ENCODE measurements at places on chromosomes 13 and 19.

DNA sequence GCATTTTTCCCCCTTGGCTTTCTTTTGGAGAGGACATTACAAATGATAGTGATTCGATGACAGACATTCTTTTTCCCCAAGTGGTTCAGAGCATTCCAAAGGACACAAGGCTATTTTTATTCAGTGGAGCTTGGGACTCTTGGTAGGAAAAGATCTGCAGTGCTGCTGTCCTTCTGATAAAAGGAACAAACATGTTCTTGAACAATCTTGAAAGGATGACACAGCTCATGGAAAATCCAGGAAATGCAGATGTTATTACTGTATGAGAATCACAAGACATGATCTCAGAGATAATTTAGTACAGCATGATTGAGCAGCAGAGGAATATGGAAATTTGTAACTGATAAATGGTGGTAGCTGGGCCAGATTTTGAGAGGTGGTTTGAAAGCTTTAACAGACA is 96.2 kb upstream of the RFC3 start:
- no peak for DNase-seq

DNA sequence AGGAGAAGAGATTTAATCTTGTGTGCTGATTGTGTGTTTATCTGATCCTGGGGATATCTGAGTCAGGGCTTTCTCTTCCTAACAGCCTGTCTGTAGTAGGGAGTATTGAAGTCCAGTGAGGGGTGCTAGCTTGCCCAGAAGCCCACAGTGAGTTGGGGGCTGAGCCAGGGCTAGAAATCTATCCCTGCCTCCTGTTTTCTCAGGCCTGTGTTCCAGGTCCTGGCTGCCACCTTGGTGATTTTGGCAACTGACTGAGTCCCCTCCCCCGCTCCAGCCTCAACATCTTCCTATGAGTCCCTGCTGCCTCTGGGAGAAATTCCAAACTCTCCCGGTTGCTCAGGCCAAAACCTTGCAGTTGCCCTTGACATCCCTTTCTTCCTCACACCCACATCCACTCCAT is 7.7 kb upstream of the NOVA2 start:
- DNase-seq, result no peak

DNA sequence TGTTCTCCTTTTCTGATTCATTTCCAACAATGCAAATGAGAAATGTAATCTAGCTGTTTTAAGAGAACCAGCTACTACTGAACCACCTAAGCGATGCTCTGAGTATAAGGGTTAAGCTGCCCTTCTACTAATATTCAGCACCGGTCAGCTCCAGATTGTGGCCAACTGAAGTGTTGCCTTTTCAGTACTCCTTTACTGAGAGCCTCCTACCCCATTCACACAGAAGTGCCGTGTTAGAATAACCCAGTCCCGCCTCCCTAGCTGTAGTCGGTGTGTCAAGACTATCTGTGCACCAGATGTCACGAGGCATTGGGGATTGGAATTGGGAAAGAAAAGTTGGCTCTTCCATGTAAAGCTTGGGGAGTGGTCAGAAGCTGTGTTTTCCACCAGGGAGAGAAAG is 45.4 kb downstream of the FAM124A start:
- no peak for DNase-seq

DNA sequence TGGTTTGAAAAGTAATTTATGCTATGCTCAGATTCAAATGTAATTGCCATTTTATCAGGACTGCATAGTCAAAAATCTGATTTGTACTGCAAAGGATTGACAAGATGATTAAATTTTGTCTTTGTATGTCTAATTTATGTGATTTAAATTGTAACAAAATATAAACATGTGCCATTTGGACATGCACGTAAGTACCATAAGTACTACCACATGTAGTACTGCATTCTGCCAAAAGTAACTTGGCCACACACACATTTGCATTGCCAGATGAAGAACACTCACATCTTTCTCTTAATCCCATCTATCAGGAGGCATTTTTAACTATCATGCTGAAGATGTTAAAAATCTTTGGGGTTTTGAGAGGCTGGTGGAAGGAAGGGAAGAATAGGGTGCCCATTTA is 133.3 kb downstream of the KLF12 start:
- DNase-seq, result no peak

GRCh38 chr13:98071316-98071715 is 71.6 kb upstream of the FARP1 start:
- no peak for DNase-seq

GRCh38 chr13:45439008-45439407 is 20.8 kb upstream of the SLC25A30 start:
- DNase-seq, result no peak

DNA sequence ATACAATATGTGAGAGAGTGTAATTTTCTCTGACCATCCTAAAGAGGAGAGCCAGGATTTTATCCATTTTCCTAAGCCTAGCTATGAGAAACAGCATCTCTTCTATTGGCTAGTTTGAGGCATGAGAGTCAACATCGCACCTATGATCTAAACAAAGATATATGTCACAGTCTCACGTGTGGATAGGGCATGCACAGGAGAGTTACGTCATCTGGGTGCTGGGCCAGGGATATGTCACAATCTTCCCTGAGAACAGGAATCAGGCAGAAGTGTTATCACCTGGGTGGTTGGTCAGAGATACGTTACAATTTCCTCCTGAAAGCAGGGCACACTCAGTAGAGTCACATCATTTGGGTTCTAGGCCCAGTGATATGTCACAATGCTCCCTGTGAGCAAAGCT is 53.9 kb upstream of the ZNF730 start:
- no peak for DNase-seq

All from NCI-H2081 treated with DMSO at 0.1 percent for 48 hours (cell line).